ENCODE measurements at places on chromosomes 12 and 14.

DNA sequence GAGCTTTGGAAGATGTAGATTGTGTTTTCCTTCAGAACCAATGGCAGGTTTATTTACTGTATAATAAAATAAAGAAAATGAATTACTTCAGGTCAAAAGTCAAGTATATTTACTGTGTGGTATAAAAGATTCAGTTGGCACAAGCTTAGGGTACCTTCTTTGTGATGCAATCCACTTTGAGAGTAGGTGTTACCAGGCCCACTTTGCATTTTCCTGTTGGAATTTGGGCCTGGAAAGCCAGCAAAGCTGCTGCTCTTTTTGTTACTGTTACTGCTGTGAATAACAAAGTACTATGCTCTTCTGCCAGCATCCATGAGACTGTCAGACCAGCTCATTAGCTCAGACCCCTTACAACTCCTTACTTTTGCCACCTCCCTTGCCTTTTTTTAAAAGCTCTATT is 649.0 kb upstream of the SEL1L start:
- no peak for DNase-seq

DNA sequence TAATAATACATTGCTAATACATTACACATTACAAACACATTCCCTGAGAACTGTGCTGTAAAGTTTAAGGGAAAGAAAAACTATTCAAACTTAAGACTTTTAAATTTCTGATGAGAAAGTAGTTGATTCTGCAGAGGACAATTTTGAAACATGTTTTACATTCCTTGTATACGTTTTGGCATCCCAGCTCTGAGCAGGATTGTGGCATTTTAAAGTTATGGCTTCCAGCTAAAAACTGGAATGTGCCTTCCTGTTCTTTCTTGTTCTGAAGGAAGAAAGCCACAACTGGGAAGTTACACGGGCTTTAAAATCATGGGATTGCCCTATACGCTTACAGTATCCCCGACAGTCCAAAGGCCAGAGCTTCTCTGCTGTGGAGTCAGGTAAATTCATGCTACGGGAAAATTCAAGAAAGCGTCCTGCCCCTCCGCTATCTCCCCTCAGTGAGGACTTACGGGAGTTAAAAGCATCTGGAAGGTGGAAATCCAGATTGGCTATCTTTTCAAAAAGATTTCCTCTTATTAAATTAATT is 10.8 kb upstream of the KLHL42 start:
- no peak for DNase-seq

GRCh38 chr12:41013881-41014642 is 174.1 kb upstream of the PDZRN4 start:
- no peak for DNase-seq

DNA sequence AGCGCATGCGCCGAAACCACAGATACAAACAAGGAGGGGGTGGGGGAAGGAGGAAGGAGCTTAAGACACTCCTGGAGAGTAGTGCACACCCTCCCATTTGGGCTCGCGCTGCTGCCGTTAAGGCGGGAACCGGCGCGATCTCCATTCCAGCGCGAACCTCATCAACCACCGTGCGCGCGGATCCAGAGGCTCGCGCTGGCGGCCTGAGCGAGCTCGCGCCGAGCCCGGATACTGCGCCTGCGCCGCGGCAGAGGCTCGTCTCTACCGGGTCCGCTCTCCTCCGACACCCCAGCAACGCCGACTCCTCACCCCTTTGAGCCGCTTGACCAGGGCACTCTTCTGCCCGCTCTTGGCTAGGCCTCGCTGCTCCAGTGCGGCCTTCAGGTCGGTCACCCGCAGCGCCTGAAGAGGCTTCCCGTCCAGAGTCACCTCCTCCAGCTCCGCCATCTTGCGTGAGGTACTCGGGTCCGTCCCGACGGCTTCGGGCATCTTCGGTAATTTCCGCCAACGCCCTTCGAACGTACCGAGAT is at the start of gene ACIN1:
Gene ACIN1, minus strand, starts transcription at position 471 of the 530 bp plus-strand sequence. Its CDS starts 24 bp downstream, at position 447.
- DNase-seq: no peak

- DNase-seq: no peak
These were observed 299.4 kb upstream of the NOVA1 start for GRCh38 chr14:26897196-26897595.

DNA sequence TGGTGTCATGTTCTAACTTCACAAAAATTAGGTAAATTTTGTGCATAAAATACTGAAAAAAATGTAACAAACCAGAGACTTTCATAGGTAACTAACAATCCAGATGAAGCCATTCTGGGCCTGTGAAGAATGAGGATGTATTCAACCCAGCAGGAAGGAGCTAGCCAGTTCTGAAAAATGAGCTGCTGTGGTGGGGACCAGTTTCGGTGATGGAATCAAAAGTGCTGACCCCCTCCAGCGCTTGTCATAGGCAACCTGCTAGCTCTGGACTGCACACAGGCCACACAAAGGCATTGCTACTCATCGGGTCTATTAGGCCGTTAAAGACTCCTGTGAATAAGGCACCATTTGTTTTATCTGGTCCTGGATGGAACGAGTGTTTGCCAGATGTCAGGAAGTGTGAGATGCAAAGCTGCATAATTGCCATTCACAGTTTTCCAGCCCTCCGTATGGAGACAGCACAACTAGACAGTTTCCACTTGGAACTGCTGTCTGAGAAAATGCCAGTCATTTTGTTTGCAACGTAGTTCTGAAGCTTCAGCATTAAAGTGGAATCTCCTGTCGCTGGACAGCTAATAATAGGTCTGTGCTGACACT is 3.3 kb upstream of the RIMBP2 start:
- no peak for DNase-seq

DNA sequence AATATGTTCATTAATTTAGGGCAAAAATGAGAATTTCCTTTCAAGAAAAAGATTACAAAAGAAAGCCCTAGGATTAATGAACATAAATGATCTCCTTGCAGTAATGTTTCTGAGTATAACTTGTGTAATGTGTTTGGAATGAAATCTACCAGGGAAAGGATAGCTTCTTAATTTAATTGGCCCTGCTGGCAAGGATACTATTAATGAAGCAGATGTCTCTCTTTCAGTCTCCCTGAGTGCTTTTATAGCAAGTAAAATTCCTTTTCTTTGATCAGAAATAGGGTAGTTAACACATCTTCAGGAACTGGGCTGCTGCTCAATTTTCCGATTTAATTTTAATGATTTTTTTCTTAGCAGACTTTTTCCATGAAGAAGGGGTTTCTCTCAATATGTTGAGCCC is 379.4 kb upstream of the PDE3A start:
- no peak for DNase-seq

GRCh38 chr12:72716221-72716620 is 444.1 kb downstream of the TRHDE start:
- DNase-seq: no peak

- DNase-seq: no peak
These were observed 4.9 kb upstream of the SOX5 start for GRCh38 chr12:23954332-23954731.

DNA sequence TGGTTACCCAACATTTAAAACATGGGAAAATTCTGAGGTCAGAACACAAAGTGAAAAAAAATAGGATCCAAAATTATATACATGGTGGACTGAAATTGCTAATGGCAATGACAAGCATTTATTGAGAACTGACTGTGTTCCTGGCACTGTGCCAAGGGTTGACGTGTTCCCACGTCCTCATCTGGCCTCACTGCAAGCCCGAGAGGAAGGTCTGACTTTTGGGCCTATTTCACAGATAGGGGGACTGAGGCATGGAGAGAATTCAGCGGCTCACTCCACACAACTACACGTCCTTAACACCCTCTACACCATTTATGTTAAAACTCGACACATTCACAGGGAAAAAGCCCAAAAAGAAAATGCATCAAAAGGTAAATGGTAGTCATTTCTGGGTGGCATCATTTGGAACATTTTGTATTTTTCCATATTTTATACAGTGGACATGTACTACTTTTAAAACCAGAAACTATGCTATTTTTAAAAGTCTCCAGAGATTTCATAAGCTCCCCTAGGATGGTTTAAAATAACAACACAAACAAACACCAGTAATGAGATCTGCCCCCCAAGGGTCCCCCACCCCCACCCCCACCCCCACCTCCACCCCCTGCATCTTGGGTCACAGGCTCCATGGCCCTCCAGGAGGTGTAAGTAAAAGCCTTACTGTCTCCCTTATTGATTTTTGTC is 27.7 kb downstream of the CLMN start:
- DNase-seq: peak; percentile 25

DNA sequence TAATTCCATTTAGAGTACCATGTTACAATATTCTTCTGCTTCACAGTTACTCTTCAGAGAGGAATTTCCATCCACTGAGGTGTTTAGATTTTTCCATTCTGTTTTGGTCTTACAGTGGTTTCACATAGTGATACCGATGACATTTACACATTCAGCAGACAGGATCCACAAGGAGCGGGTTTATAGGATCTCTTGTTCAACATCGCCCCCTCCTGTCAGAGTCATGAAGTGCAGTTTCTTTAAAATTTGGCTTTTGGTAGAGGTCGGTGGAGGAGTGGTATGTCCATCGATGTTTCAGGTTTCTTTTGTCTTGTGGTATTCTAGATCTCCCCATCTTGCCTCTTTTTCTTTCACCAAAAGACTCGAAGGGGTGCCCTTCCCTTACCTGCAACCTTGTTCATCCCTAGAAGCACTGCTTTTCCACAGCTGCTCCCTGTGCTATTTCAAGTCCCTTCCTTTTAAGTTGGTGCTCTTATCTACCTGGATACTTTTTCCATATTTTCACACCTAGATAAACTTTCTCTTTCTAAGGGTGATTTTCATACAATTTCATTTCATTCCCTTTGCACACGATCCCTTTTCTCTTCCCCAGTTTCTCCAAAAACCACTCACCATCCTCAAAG is 181.3 kb downstream of the ITPR2 start:
- peak; percentile 52 for DNase-seq

DNA sequence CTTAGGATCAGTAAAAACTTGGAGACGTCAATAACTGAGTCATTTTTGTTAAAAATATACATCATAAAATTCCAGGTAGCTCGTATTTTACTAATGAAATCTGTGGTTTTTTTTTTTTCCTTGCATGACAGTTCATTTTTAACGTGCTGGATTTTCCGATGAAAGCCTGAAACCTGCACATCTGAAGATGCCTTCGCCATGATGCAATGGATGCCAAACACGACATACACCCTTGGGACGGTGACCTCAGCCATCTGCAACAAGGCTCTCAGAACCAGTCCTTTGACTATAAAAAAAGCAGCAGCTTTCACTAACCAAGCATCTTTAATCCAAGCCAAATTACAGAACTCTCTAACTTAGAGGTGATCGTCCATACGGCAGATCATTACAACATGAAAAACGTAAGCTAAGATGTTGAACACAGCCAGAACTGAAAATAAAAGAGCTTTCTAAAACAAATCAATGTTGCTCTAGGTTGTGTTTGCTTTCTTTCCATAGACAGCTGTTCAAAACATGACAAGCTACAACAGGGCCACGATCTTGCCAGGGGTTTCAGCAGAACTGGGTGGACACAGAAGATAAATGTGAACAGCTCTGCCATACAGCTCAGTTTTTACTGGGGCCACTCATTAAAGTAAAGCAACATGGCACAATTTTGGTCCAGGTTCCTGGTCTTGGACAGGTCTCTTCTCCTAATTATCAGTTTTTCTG is 7.8 kb downstream of the NIN start:
- peak; percentile 40 for DNase-seq

DNA sequence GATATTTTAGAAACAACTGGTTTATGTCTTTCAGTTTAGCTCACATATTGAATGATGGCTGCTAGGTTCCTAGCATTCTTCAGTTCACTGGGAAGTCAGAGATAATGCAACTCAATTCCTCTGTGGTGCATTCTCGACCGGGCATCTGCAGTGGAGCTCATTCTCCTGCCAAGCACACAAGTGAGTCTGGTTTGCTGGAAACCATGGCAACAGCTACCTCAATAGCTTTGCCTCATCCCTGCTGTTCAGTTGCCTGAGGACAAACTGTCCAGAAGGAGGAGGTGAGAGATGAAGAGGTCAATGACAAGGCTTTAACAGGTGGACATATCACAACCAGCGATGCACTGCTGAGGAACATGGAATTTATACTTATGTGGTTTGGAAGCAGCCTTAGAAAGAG is 816.9 kb downstream of the AACS start:
- no peak for DNase-seq

DNA sequence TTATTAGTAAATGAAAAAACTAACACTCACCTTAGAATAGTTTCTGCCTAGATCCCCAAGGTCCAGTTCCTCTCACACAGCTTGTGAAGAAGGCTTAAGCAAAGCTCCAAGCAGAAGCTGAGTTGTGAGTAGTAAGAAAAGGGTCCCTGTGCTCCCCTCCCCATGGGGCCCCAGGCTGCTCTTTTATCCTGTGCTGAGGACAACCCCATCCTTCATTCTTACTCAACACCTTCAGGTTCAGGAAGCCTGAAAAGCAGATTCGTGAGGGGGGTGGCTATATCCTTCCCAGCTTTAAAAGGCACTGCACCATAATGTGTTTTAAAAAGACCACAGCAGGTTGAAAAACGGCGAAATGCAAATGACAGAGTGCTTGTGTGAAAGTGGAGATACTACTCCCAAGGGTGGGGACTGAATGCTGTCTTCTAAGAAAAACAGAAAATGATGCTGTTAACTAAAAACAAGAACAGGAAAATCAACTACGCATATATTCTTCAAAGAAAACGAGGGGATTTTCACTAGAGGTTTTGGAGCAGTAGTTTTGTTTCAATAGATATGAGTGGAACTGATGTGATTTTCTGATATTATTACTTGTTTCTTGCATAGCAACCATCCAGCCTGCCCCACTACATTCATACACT is 182.7 kb downstream of the KTN1 start:
- DNase-seq: peak; percentile 12

DNA sequence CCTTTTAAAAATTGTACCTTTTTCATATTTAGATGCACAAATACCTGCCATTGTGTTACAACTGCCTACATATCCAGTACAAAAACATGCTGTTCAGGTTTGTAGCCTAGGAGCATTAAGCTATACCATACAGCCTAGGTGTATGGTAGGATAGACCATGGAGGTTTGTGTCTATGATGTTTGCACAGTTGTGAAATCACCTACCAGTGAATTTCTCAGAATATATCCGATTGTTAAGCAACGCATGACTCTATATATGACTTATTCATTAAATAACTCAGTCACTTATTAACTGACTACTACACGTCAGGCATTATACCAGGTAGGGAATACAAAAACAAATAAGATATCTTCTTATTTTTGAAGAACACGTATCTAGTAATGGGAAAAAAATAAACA is 26.2 kb upstream of the ETNK1 start:
- no peak for DNase-seq

DNA sequence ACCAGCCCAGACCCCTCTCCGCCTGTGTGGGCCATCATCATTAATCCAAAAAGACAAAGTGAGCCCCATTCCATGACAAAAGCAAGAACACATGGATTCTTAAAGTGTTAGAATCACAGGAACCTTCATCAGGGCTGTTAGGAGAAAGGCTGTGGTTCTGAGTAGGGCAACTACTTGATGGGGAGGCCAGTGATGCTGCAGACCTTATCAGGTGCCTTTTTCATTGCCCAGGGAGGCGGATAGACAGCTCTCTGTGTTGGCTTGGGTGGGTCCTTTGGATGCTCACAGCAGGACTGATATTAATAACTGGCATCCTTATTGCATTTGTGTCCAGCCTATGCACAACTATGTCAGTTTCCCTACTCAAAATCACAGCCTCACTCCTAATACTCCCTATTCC is 2.3 kb downstream of the HEBP1 start:
- DNase-seq: no peak

GRCh38 chr14:73740618-73741326 is 26.6 kb upstream of the PNMA1 start:
- DNase-seq: no peak

- DNase-seq: peak; percentile 87
These were observed 37.5 kb downstream of the CCNK start for GRCh38 chr14:99518441-99519346.

GRCh38 chr12:50533203-50533584 is 28.4 kb downstream of the DIP2B start:
- no peak for DNase-seq

- DNase-seq: no peak
These were observed 16.7 kb downstream of the TMEM19 start for GRCh38 chr12:71702590-71702989.
